ENCODE measurements at places on chromosomes 1 and 21.

DNA sequence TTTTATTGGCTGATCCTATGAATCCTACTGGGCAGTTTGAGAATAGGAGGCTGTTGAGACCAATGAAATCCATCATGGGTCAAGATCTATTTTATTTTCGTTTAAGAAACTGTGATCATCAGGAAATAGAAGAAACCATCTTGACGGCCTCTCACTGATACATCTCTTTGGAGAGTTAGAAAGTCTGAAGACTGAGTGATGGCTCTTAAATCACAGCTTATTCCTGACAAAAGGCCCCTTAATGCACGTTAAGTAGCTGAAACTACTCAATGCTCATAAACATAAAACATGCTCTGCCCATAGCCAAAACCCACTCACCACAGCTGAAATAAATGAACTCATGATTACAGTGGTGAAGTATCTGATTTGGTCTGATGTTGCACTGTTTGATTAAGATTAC lies 784.5 kb upstream of the NEGR1 start:
- no peak for DNase-seq

- no peak for DNase-seq
Measured at GRCh38 chr1:24286246-24287010, 32.7 kb upstream of the GRHL3 start.

GRCh38 chr21:29193901-29194300 lies 63.5 kb downstream of the MAP3K7CL start:
- DNase-seq, result no peak

GRCh38 chr1:89607586-89608318 lies 25.2 kb upstream of the LRRC8C start:
- DNase-seq, result no peak

DNA sequence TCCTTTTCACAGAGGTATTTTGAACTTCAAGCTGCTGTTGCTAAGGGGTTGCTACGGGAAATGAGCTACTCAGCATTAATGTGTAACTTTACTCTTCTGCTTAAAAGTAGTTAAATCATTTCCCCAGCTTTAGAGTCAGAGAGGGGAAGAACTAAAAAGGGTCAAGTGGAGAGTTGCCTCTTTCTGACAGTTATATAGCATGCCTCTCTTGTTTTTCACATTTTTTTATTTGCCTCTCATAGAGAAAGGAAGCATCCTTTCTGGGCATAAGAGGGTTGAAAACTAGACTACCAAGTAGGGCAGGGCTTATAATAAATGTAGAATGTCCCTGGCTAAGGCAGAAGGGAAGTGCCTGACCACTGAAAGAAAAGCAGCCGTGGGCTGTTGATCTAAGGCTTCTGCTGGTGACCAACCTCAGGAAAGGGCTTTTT lies 10.1 kb upstream of the ELAVL4 start:
- no peak for DNase-seq

GRCh38 chr1:170498876-170499275 lies 33.1 kb upstream of the GORAB start:
- DNase-seq, result no peak

GRCh38 chr21:42006765-42007164 lies 3.4 kb downstream of the ZBTB21 start:
- DNase-seq, result no peak

DNA sequence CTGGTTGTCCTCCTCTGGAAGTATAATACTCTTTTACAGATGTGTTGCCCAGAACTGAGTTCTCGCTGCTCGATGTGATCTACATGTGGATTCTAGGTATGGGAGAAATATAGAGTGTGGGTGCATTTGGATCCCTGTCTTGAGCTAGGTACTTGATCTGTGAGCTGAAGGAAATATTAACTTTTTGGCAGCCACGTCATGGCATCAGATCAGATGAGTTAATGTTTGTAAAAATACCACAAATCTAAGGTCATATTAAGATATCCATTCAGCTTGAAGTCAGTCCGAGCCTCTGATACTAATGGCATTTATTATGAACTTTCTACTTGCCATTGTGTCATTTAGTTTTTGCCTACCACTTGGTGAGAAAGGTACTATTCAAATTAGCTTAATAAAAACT lies 24.6 kb downstream of the MAPKAPK2 start:
- DNase-seq, result no peak

DNA sequence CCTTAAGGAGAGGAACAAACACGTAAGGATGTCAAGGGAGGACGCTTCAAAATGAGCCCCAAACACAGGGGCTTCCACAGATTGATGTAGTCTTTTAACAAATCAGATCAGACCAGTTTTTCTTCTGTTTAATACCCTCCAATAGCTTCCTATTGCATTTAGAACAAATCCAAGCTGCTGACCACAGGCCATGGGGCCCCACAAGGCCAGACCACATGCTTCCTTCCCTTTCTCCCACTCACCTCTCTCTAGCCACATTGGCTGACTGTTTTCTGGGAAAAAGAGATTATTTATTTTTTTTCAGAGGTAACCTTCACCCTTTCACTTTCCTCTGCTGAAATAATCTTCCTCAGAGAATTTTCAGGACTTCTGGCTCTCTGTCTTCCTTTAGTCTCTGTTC lies 380.6 kb downstream of the SIPA1L2 start:
- no peak for DNase-seq

- DNase-seq, result no peak
Measured at GRCh38 chr1:83626603-83627002, 372.3 kb downstream of the TTLL7 start.

DNA sequence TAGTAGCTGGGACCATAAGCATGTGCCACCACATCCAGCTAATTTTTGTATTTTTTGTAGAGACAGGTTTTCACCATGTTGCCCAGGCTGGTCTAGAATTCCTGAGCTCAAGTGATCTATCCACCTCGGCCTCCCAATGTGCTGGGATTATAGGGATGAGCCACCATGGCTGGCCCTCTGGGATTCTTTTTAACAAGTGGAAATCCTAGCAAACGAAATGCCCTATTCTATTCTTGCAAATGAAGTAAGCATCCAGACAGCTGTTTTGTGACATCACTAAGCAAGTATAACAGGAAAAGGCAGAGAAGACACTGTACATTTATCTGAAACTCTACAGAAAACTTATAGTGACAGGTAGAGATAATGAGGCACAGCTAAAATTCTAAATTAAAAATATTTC lies 86.4 kb downstream of the DDAH1 start:
- DNase-seq, result no peak

DNA sequence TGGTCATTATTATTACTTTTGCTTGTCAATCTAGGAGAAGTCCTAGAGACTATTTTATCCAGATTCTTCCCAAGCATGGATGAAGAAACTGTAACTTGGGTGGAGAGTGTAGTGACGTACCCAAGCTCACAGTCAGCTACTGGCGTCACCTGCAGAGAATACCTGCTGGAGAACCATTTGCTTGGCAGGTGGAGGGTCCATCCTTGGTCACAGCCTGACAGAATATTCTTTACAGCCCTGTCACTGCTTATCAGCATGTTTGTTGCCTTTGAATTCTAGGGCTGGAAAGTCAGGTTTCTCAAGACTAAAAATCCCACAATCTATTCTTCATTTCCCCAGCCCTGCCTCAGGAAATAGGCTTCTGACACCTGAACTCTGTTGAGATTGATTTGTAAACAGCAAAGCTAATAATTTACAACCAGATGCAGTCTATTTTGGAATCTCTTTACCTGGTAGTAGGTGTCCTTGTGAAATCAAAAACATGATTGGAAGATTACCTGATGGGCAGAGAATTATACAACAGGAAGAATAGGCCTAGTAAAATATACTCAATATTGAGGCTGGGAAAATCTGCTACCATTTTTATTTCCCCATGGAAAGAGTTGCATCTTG lies 100.4 kb upstream of the ZNF644 start:
- no peak for DNase-seq
